ENCODE measurements at places on chromosomes 1 and 21. TPM values are rescaled to one million over a fixed set of nuclear protein-coding genes. Genes with fewer than 3 reads are reported as not detected.

- DNase-seq: no peak
Measured at GRCh38 chr1:66493731-66494130, 40.2 kb upstream of the SGIP1 start.

DNA sequence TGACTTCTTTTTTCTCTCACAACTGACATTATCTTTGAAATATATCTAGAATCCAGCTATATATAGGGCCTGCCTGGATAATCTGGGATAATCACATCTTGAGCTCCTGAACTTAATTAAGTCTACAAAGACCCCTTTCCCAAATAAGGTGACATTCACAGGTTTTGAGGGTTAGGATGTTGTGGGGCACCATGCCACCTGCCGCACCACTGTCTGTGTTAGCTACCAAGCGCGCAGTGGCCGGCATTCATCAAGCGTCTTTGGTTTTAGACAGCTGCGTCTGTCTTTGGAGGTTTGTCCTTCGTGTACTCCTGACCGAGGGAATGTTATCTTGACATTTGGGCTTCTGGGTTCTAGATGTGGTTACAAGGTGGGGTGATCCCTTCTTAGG lies 7.5 kb downstream of the TRAPPC10 start:
- DNase-seq: no peak

IL10 gene
- 0.37 TPM for total RNA-seq

GREM2 gene
- total RNA-seq: not detected

DNA sequence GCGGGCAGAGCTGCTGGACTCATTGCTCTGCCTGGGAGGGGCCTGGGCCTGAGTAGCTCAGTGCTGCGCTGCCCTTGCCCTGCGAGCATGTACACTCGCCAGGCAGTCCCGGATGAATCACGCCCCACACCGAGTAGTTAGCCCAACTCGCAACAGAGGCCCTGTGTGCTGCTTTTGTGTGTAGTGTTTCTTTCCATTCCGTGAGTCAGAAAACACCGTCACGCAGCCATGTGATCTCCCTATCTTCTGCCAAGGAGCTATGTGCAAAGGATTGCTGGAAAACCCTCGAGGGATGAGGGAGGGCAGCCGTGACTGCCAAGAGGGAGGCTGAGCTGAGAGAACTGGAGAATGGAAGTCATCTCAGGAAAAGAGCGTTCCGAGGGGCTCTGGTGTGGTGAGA lies 37.3 kb downstream of the NENF start:
- peak; percentile 76 for DNase-seq

NES gene
- 94.7 TPM for total RNA-seq

TMEM51 gene
- 4.9 TPM for total RNA-seq

GRCh38 chr1:219514728-219515127 lies 98.2 kb downstream of the ZC3H11B start:
- DNase-seq: no peak

DNA sequence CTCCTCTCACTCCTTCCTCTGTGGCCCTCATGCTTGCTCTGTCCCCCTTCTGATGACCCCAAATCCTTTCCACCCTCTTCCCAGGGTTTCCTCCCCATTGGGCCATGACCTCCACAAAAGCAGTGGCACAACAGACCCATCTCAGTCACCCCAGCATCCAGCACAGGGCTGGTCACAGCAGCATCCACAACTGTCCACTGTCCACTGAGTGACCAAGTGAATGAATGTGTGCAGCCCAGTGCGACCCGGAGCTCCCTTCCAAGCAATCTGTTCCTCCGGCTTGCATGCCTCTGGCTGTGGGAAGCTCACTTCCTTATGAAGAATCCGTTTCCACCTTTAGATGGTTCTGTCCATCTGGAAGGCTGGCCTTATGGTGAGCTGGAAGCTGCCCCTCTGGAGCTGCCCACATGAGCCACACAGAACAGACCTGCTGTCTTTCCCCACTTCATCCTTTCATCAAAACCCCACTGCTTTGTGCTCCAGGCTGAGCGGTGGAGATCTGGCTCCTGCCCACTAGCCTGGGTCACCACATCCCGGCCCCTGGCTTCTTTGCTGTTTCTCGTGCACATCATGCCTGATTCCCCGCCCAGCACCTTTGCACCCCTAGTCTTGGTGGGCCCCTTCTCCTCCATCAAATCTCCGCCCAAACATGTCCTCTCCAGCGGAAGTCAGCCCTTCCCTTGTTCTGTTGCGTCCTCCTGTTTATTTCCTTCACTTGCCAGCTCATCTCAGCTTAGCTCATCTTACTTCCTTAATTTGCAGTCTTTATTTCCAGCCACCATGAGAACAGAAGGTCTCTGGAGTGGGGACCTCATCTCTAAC lies 56.4 kb downstream of the EDN2 start:
- no peak for DNase-seq

LCE2C gene
- total RNA-seq: not detected

C1orf141 gene
- total RNA-seq: not detected

DNA sequence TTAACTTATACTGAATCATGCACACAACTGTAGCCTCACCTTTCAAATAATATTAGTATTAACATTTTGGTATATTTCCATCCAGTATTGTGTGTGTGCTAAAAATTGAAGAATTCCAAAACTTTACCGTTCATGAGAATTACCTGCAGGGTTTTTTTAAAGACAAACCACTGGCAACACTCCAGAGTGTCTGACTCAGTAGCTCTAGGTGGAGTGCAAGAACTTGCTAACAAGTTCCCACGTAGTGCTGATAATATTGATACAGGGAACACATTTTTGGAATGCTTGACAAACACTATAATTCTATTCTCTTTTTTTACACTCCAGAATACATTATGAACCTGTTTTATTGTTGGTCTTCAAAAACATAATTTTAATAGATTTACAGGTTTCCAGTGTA lies 27.7 kb upstream of the SLC5A9 start:
- DNase-seq: no peak

GRCh38 chr1:6989212-6990159 lies 204.2 kb downstream of the CAMTA1 start:
- DNase-seq: no peak

DNA sequence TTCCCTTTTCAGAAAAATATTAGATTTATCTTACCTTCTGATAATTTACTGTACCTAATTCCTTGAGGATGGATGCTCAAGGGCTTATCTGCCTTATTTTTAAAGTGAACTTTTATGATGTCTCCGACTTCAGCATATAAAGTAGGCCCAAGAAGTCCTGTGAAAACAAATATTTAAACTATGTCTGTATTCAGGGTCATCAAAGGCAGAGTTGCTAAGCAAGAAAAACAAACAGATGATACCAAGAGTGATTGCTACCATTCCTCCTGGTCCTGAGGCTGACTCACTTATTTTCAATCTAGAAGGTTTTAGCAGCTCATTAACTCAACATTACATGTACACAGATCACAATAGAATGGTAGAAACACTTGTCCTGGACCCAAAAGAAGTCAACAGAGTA lies 14.1 kb downstream of the F5 start:
- no peak for DNase-seq

GRCh38 chr1:198893141-198893540 lies 254.3 kb downstream of the PTPRC start:
- no peak for DNase-seq

DNA sequence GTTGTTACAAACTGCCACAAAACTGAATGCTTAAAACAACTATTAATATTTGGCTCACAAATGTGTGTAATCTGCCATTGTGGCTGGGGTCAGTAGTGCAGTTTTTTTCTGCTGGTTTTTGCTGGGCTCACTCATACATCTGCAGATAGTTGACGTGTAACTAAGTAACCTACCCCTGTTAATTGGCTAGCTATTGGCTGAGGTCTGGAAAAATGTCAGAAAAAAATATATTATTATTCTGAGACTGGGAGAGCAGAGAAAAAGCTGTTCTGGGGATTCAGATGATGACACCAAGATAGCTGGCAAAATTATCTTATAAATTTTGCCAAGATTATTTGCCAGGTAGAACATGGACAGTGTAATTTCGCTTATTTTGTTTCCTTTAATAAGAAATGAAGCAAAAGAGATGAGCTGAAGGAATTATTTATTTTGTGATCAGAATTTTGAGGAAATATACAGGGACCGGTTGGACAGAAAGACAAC lies 616.1 kb upstream of the ADAMTS5 start:
- DNase-seq: no peak

GRCh38 chr1:47996060-47996405 lies 1.2 kb downstream of the TRABD2B start:
- no peak for DNase-seq

DNA sequence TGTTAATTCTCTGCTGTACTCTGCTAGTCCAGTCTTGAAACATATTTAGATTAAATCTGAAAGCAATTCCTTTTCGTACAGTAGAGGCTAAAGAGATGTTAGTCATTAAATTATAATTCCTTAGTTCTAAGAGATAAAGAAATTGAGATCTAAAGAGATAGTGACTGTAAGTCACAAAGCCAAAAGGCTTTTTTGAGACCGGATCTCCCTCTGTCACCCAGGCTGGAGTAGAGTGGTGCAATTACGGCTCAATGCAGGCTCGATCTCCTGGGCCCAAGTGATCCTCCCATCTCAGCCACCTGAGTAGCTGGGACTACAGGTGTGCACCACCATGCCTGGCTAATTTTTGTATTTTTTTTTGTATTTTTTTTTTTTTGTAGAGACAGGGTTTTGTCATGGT lies 64.7 kb downstream of the TPR start:
- no peak for DNase-seq

GRCh38 chr1:24948079-24948827 lies 18.2 kb upstream of the RUNX3 start:
- DNase-seq: no peak

DNA sequence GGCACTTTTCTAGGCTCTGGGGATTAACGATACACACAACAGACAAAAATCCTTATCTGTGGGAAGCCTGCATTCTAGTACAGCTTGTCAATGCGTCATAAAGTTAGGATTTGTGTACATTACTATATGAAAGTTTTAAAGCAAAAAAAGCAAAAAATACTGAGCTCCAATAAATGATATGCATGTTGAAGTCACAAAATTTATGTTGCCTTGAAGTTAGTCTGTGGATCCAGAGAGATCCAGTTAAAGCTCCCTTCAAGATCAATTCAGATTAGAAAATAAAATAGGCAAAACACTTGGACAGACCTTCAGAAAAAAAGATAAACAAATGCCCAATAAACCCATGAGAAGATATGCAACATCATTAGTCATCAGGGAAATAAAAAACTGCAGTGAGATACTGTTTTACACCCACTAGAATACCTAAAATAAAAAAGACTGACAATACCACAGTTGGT lies 33.1 kb upstream of the KCNQ4 start:
- no peak for DNase-seq

GRCh38 chr1:180969434-180969833 lies 53.2 kb downstream of the STX6 start:
- DNase-seq: no peak

- DNase-seq: no peak
Measured at GRCh38 chr1:234558330-234558836, 51.6 kb downstream of the IRF2BP2 start.

DNA sequence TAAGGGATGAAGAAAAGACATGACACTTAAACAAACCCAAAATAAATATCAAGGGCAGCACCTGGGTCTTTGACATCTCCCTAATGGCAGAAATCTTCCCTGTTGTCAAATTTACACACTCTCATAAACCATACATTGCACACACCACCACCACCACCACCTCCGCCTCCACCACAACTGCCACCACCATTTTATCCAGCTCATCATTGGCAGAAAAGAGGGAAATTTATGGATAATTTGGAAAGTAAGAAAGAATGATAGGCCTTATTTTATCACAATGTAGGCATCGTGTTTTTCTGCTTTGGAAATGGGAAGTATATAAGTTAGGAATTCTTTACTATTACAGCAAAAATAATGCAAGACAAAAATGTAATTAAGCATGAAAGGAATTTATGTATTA lies 27.3 kb upstream of the RGS13 start:
- no peak for DNase-seq

DNA sequence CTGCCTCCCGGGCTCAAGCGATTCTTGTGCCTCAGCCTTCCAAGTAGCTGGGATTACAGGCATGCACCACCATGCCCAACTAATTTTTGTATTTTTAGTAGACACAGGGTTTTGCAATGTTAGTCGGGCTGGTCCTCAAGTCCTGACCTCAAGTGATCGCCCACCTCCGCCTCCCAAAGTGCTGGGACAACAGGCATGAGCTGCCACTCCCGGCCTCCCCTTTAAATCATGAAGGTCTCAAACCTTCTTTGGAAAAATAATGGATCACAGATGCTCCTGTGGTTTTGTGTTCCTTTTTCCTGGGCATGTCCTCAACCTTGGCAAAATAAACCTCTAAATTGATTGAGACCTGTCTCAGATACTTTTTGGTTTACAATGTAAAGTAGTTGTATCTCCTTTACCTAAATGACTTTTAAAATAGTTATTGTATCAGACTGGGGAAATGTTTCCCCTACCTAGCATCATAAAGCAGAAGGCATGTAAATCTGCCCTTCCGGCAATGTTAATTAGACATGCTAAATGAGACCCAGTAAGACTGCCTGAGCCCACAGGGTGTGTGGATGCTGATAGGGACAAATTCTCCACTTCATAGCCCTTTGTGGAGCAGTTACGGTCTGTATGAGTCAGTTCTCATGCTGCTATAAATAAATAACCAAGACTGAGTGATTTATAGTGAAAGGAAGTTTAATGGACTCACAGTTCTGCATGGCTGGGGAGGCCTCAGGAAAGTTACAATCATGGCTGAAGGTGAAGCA lies 27.8 kb downstream of the CBR1 start:
- no peak for DNase-seq

DNA sequence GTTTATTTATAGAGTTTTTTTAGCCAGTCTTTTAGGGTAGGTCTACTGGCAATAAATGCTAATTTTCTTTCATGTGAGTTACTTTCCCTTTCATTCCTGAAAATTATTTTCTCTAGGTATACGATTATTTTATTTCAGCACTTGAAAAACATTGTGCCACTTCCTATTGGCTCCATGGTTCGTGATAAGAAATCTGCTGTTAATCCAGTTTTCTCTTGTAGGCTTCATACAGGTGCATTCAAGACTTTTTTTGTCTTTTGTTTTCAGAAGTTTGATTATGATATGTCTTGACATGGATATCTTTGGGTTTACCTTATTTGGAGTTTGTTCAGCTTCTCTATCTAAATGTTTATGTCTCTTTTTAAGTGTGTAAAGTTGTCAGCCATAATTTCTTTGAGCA lies 148.3 kb downstream of the HS2ST1 start:
- DNase-seq: no peak

DNA sequence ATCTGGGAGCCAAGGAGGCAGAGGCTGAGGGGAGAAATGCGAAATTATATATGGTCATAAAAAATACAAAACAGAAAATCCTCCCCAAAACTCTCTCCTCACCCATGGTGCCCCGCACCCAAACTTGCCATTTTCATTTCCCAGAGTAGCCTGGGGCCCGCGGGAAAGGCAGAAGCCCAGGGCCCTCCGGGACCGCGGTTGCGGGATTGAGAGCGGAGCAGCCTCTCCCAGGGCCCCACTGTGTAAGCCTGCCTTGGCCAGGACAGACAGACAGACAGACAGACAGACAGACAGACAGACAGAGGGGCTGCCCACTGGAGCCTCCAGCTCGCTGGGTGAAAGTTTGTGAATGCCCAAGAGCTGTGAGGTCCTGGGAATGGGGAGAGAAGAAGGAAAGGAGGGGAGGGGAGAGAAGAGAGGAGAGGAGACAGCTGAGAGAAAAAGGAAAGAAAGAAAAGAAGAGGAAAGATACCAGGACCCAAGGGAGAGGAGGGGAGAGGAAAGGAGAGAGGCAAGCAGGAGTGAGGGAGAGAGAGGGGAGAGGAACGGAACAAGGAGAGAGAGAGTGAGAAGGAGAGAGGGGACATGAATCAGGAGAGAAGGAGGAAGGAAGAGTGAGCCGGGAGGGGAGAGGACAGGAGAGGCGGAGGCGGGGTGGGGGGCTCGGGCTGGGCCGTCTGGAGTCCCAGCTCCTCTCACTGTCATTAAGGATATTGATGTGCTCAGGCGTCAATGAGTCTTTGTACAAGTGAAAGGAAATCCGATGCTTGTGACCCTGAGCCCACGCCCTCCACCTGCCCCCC lies 69.3 kb upstream of the CASZ1 start:
- DNase-seq: no peak

- DNase-seq: no peak
Measured at GRCh38 chr1:156885314-156885713, 8.2 kb upstream of the PEAR1 start.

Data from left ventricle myocardium superior (tissue), 1 donor.